ENCODE measurements at places on chromosomes 5 and 9.

GRCh38 chr9:88873635-88874034, 117.6 kb upstream of the S1PR3 start:
- DNase-seq, result no peak

DNA sequence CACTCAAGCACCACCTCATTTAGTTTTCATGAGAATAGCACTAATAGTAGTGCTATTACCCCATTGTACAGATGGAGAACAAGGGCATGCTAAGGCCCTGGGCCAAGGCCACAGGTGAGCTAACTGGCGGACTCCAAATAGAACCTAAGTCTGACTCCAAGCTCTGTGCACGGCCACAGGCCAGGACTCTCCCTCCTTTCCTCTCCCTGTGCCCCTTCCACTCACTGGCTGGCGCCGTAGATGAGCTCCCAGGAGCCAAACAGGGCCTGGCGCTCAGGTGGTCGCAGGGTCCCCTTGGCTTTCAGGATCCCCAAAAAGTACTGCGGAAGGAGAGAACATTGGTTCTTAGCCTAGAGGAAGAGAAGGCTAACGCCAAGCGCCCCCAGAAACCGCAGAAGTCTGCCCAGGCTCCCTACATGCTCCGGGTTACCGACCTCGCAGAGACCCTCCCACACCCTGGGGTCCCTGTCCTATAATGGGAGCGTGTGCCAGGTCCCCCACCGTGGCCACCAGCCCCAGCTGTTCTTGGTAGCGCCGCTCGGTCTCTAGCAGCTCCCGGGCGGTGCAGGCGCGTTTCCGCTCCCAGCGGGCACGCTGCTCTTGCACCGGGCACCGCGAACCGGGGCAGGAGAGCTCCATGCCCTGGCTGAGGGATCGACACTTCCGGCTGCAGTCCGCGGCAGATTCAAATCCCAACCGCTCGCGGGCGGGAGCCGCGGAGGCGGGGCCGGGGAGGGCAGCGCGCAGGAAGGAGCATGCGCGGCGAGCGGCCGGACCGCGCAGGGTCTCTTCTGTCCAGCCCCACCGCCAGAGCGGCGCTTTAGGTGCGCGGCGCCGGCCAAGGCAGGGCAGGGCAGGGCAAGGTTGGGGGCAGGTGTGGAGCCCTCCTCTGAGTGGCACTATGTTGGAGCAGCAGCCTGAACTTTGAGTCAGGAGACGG, at the start of gene ARHGEF39:
Gene ARHGEF39, minus strand, starts transcription at position 665 of the 940 bp plus-strand sequence. Its CDS starts 26 bp downstream, at position 639.
- no peak for DNase-seq

GRCh38 chr5:136729901-136730355, 364.6 kb upstream of the TRPC7 start:
- DNase-seq, result no peak

DNA sequence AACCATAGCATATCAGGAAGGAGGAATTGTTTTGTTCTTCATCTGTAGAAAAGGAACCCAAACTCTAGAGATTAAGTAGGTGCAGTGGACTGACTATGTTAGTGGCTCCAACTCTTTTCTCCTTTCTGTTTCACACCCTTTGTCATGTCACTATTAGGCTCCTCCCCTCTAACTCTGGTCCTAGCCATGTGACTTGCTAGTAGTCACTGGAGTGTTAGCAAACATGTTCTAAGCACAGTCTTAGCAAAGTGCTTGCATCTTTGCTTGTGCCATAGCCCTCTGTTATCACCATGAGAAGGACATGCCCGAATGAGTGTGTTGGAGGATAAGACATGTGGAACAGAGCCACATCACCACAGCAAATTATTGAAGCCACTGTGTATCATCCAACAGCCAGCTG, 55.4 kb upstream of the PPP3R2 start:
- no peak for DNase-seq

DNA sequence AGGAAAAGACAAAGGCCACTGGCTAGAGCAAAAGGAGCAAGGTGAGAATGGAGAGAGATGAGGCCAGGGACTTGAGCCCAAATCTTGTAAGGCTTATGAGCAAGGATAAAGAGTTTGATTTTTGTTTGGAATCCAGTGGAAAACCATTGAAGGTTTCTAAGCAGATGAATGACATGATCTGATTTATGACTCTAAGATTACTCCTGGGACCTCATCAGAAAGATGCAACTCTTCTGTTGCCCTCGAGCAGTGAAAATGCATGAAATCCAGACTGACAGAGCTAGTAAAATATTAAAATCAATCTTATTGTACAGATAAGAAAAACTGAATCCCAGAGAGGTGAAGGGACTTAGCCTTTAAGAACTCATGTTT, 677 bp downstream of the MFAP3 start:
- DNase-seq, result no peak

DNA sequence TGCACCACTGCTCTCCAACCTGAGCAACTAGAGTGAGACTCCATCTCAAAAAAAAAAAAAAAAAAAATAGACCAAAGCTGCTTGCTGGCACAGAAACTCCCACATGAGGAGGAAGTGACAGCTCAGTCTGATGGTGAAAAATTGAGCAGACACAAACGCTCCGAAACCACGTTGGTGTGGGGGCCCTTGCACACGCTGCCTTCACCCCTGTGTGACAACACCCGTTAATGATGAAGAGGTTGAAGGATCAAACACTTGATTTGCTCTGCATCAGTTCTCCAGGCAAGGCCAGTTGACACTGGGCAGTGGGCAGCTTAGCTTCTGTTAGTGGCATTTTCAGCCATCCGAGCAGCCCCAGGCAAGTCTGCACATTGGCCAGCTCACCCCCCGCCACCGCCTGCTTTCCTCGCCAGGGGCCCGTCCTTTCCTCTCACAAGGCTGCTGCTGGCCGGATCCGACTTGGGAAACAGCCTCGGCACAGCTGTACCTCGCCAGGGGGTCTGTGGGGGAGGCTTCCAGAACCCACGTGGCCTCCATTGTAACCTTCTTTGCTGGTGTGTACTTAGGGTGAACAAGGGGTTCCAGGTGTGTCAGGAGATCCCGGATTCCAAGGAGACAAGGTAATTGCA, 79.8 kb downstream of the COL27A1 start:
- DNase-seq, result no peak

DNA sequence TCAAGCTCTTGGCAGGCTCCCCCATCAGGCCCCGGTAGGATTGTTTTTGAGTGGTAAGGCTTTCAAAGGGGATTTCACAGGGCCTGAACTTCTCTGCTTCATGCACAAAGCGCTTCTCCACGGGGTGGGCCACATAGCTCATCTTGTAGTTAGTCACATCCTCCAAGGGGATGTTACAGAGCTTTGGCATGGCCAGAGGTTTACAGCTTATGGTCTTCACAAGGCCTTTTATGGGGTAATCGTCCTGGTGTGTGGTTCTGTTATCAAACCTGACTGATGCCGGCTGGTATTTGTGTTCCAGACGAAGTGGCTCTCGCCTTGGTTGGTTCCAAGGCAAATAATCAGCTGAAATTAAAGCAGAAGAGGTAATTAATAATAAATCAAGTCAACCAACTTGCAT, 104.3 kb downstream of the SAXO1 start:
- no peak for DNase-seq

- peak; percentile 39 for DNase-seq
These were observed 71.9 kb downstream of the MVB12B start for GRCh38 chr9:126398403-126399058.

DNA sequence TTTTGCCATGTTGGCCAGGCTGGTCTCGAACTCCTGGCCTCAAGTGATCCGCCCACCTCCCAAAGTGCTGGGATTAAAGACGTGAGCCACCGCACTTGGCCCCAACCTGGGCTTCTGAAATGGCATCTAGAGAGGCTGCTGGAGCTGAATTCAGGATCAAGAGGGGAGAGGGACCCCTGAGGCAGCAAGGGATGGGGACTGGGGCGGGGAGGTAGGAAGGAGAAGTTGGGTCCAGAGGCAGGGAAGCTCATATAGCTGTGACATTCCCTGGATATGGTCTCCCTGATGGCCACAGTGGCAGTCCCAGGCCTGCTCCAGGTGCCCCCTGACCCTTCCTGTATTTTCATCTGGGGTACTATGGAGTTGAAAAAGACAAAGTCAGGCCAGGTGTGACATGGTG, 12.1 kb downstream of the REEP2 start:
- DNase-seq, result no peak

- DNase-seq, result no peak
These were observed 372.1 kb upstream of the SGCD start for GRCh38 chr5:155954701-155955445.

GRCh38 chr5:44389090-44389822, at the start of gene FGF10:
TSS of gene FGF10 (minus strand) at chr5:44389420. CDS start at chr5:44388682, 738 bp downstream.
- DNase-seq, result no peak

GRCh38 chr5:80302636-80303035, 17.2 kb upstream of the SPZ1 start:
- no peak for DNase-seq

DNA sequence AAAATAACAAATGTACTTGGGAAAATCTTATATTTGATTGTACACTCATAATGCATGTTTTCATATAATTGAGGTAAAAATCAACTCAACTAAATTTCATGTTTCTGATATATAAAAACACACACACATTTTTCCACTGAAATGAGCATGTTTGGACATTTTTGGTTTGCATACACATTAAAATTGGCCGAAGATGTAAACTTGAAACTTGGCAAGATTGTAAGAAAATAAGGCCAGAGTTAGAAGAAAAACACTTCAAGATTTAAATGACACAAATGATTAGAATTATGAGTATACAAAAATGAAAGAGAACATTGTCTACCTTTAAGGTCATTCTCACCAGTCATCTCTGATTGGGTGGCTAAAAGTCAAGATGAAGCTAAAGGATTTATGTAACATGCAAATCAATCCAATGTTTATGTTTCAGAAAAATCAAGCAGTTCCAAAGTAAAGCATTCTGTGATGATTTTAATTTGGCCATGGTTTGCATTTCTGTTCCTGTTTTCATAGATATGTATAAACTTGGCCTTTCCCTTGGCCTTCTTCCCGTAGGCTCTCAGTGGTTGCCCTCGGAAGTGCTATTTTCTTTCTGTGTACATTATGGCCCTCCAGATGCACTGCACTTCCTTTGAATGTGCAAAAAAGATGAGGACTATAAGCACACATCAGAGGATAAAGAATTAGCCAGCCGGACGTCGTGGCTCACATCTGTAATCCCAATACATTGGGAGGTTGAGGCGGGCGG, 1105.4 kb upstream of the DMAC1 start:
- no peak for DNase-seq

DNA sequence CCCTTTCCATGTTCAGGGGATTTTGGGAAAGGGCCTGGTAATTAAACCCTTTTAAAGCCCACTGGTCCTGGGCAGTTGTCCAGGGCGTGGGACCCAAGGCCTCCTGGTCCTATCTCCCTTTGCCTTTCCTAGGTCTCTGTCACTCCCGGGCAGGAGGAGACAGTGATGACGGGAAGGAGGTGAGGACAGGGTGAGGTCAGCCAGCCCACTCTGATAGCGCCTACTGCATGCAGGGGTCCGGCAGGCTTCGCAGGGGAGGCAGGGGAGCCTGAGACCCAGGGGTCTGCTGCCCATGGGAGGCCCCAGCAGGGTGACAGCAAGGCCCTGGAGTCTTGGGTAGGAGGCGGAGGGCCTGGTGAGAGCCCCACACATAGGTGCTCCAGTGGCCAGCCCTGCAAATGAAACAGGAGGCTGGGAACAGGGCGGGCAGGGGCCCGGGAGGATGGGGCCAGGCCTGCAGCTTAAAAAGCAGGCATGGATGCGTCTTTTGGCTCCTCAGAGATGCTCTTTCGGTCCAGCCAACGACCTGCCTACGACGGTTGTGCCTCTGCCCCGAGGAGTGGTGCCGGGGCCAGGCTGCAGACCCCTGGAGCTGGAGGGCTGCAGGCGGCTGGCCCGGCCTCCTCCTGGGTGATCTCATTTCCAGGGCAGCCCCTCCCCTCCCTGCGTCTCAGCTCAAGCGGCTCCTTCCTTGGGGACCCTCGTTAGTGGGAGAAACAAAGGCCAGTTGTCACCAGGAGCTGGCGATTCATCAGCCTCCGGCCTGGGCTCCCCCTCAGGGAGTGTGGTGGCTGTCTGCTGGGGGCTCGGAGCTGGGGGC, 6.7 kb upstream of the RXRA start:
- DNase-seq, result no peak

GRCh38 chr9:23573800-23574199, 252.2 kb downstream of the ELAVL2 start:
- no peak for DNase-seq

DNA sequence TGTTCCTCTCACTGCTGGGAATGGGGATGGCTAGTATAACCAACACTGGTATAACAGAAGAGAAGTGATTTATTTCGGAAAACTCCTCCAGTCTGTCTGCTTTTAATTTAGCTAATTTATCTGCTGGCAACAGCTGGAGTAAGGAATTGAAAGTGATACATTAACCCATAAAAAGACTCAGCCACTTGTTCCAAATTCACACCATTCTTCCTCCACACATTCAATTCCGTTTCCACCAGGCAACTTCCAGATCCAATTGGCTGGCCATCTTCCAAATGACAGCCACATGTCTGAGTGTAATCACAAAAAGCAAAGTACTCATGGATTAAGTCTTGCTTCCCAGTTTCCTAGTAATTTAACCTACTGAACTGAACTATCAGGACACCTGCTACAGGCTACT, 77.1 kb upstream of the RETREG1 start:
- DNase-seq, result no peak

DNA sequence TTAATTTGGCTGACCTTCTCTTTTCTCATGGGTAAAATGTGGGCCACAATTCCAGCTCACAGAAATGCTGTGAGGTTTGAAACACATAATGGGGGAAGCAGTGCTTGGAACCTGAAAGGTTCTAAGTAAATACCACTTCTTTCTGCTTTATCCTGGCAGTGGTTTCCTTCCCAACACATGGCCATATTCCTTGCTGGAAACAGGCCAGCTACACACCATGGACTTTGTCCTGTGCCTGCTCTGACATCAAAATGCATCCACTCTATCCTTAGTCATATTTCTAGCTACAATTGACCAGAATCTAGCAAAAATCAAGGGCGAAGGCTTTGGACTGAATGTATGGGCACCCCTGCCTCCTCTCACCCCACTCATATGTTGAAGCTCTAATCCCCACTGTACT, 93.1 kb upstream of the TRPC7 start:
- no peak for DNase-seq

GRCh38 chr9:89542401-89543021, 44.6 kb upstream of the SEMA4D start:
- DNase-seq, result no peak

DNA sequence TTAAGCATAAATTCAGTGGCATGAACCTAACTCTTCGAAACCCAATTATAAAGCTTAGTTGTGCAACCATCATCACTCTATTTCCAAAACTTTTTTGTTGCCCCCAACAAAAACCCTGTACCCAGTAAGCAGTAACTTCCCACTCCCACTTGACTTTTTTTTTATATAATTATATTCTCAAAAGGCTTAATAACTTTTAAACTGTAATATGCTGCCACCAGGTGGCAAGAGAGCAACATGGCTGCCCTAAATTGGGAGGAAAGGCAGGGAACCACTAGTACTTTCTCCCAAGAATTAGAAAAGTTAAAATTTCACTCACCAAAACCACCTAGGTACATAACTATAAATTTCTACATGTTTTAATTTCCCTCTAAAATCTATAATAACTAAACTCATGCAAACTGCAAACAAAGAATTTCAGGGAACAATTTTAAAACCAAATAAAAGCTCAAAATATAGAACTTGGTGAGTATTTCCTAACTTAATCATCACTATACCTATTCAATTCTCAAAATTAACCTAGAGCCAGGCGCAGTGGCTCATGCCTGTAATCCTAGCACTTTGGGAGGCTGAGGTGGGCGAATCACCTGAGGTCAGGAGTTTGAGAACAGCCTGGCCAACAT, 50.2 kb upstream of the RNF38 start:
- no peak for DNase-seq
